ENCODE measurements at places on chromosomes 11 and 22. TPM values are rescaled to one million over a fixed set of nuclear protein-coding genes. Genes with fewer than 3 reads are reported as not detected.

Gene MIAT
- total RNA-seq = 1.3 TPM

Gene EHF
- 0.33 TPM for total RNA-seq

Gene OSBP2
- total RNA-seq = 1.3 TPM

Gene MTCH2
- total RNA-seq = 98.5 TPM

Gene SMTNL1
- total RNA-seq = not detected

Gene CARS1
- total RNA-seq = 73.2 TPM

Gene DDI1
- not detected for total RNA-seq
